ENCODE measurements at places on chromosomes 11 and 22. TPM values are rescaled to one million over a fixed set of nuclear protein-coding genes. Genes with fewer than 3 reads are reported as not detected.

The RTCB gene
- total RNA-seq, result 67.9 TPM

The B3GAT1 gene
- total RNA-seq, result 0.31 TPM

The OR10D3 gene
- not detected for total RNA-seq

The DKK3 gene
- 167 TPM for total RNA-seq

The SF3A1 gene
- total RNA-seq, result 80.8 TPM

The ANAPC15 gene
- total RNA-seq, result 55.6 TPM

The NPAS4 gene
- 0.93 TPM for total RNA-seq

The COX8A gene
- total RNA-seq, result 342 TPM

The CACNA1I gene
- 0.54 TPM for total RNA-seq

The IGF2 gene
- 27.2 TPM for total RNA-seq

The HBE1 gene
- total RNA-seq, result not detected

The SLC22A8 gene
- total RNA-seq, result not detected

The A4GALT gene
- total RNA-seq, result 70.9 TPM

The OR2AG2 gene
- total RNA-seq, result not detected

The RPL27A gene
- 926 TPM for total RNA-seq

The MS4A4E gene
- 3.9 TPM for total RNA-seq

The TRIM77 gene
- not detected for total RNA-seq

The MB gene
- total RNA-seq, result 2.5 TPM

The LRP4 gene
- total RNA-seq, result 6.3 TPM

The RIC3 gene
- 22.5 TPM for total RNA-seq

The DBX1 gene
- total RNA-seq, result not detected

The CRYBA4 gene
- not detected for total RNA-seq

The SYT7 gene
- 3.7 TPM for total RNA-seq

The PANX3 gene
- not detected for total RNA-seq

The BATF2 gene
- 1.5 TPM for total RNA-seq

The MS4A1 gene
- 0.12 TPM for total RNA-seq

The CDC42EP2 gene
- 40.3 TPM for total RNA-seq

The SLC5A12 gene
- total RNA-seq, result not detected

The SNX32 gene
- 0.13 TPM for total RNA-seq

The CRACR2B gene
- total RNA-seq, result 4.1 TPM

The DDTL gene
- not detected for total RNA-seq

The PLAAT2 gene
- total RNA-seq, result not detected

The IL17REL gene
- total RNA-seq, result not detected

The C11orf52 gene
- 2.4 TPM for total RNA-seq

The TMEM132A gene
- total RNA-seq, result 4.4 TPM

The HORMAD2 gene
- total RNA-seq, result not detected

The PATE1 gene
- not detected for total RNA-seq

The CHKB gene
- 34.2 TPM for total RNA-seq

The MAP4K2 gene
- 17.6 TPM for total RNA-seq

The DRD4 gene
- 0.27 TPM for total RNA-seq

The KDM4D gene
- 0.89 TPM for total RNA-seq

The PHETA2 gene
- total RNA-seq, result 32.1 TPM

The SHISAL1 gene
- 4.5 TPM for total RNA-seq

The OR51B2 gene
- total RNA-seq, result 0.67 TPM

The NADSYN1 gene
- 34.6 TPM for total RNA-seq

The C11orf58 gene
- total RNA-seq, result 162 TPM

The MS4A15 gene
- not detected for total RNA-seq

The ARHGAP8 gene
- 1.6 TPM for total RNA-seq

The BACE1 gene
- 20.5 TPM for total RNA-seq

The TNNI2 gene
- 1.0 TPM for total RNA-seq

All from gastroesophageal sphincter (tissue), 4 donors.